ENCODE measurements at places on chromosomes 16 and 17. TPM values are rescaled to one million over a fixed set of nuclear protein-coding genes. Genes with fewer than 3 reads are reported as not detected.

GRCh38 chr17:43958748-43959352 is 5.1 kb upstream of the PYY start:
- no peak for DNase-seq

DNA sequence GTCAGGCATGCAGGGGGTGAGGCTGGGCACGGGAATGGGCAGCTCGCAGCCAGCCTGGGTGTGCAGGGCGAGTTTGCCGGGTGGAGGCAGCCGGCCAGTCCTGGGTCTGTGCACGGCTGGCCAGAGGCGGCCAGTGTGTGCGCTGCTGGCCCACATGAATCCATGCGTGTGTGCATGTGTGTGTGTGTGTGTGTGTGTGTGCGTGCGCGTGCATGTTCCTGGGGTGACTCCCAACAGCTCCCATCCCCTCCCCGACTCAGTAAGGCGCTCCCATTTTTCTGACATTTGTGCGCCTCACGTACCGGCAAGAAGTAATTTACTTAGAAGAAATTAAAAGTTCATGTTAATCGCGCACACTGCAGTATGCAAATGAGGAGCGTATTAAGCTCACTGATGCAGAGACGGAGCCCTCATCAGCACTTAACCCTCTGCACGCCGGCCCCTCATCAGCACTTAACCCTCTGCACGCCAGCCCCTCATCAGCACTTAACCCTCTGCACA is 55.4 kb upstream of the ACSF3 start:
- DNase-seq, result no peak

DNA sequence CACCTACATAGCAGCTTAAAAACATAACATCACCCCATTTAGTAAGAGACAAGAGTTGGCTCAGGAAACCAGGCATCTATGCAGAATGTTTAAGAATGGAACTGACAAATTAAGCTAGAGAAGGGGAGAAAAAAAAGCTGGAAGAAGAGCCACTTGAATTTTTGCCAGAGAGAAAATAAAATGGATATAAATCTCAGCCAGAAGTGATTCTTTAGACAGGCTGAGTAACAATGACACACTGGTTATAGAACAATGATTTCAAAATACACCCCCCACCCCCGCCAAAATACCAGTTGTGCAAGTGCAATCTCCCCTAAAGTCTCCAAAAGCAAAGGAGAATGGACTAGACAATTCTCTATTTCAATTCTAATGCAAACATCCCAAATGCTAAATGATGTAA is 22.4 kb downstream of the LSM12 start:
- no peak for DNase-seq

DNA sequence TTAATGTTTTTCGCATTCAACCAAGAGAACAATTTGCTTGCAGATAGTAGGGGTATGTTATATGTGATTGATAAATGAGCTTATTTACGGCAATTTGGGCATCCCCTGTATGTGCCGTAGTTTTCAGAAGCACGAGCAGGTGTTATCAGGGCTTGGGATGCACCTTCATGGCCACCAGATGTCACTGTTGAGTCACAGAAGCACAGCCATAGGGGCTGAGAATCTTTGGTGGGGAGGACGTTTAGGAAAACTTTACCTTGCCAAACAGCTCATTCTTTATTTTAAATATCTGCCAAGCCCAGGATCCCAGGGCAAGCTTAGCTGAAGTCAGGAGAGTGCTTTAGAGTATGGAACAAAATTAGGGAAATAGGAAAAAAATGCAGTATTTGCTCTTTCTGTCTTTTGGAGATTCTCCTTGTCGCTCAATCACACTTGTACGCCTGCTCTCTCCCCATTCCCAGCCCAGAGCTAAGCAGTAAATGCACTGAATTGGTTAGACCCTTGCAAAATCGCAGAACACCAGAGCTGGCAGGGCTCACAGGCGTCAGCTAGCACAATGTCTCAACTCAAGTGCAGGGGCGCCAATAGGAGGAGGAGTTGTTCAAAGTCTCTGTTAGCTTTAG is 93.6 kb upstream of the MPHOSPH6 start:
- no peak for DNase-seq

DNA sequence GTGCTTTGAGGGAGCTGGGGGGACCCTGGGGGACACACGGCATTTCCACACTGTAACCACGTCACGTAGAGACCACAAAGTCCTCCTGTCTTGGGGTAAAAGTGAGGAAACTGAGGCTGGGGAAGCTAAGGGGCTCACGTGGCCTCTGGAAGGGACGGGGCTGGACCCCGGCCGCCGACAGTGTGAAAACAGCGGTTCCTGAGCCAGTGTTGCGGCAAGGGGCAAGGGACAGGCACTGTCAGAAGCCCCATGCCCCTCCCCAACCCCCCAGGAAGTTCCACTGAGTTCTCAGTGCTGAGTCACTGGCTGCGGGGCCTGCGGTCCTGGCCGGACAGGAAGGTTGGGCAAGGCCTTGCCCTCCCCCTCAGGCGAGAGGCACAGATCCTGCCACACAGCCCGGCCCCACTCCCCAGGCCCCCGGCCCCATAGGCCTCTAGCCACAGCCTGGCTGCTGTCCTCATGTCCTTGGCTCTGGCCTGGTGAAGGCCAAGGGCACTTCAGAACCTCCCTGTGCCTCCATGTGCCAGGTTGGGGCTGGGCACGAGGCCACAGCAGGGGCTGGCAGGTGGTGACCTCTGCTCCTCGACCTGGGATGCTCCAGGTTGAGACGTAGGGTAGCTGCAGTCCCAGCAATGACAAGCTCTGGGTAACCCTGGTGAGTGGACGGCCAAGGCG is 5.0 kb upstream of the CCDC57 start:
- no peak for DNase-seq

DNA sequence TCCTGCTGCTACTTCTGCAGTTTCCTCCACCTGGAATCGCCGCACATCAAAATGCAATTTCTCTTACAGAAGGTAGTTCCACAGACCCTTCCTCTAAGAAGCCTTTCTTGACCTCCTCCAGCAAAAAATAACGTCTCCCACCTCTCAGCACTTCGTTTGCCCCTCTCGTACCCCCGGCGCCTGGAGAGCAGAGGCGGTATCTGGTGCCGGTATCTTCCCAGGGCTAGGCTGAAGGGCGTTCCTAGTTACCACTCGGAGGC is 482 bp downstream of the DCTPP1 start:
- no peak for DNase-seq

- no peak for DNase-seq
These were observed 114.6 kb upstream of the MED13 start for GRCh38 chr17:62179525-62180161.

- no peak for DNase-seq
These were observed 79.8 kb downstream of the ZDHHC7 start for GRCh38 chr16:84931506-84931905.

DNA sequence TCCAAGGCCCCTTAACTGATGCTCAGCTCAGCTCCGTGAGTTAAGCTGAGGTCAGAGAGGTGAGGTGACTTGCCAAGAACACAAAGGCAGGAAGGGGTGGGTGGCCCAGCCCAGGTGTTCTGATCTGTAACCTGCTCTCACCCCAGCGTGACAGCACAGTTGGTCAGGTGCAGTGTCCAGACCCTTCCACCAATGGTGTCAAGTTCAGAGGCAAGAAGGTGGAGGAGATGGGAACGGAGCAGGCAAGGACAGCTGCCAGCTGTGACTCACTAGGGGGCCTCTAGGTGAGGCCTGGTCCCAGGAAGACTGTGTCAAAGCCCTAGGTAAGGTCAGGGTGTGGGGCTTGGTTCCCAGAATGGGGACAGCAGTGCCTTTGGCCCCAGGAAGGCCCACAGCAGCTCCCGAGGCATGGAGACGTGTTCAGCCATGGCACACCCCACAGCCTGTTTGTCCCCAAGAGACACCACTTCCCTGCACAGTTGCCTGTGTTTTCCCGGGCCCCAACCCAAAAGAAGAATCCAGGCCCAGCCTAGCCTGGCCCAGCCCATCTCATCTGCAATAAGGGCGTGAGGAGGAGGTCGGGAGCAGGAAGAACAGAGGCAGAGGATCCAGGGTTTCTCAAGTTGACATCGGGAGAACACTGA is 7.2 kb downstream of the WFIKKN2 start:
- DNase-seq, result no peak

GRCh38 chr17:68103148-68103547 is 67.6 kb downstream of the KPNA2 start:
- DNase-seq, result no peak

Gene CAMKK1
- total RNA-seq, result 4.9 TPM

Gene DLG4
- total RNA-seq, result 16.0 TPM

Gene SLC16A3
- 65.0 TPM for total RNA-seq

Gene MYLK3
- 0.58 TPM for total RNA-seq

Gene CA7
- total RNA-seq, result not detected

Gene MEOX1
- 25.3 TPM for total RNA-seq
